Activated T-cell treated with anti-CD3 and anti-CD28 coated beads, Interleukin-2, amount 50 U/mL, for 48 hours (primary cell): ENCODE measurements at places on chromosomes 1 and 21.

DNA sequence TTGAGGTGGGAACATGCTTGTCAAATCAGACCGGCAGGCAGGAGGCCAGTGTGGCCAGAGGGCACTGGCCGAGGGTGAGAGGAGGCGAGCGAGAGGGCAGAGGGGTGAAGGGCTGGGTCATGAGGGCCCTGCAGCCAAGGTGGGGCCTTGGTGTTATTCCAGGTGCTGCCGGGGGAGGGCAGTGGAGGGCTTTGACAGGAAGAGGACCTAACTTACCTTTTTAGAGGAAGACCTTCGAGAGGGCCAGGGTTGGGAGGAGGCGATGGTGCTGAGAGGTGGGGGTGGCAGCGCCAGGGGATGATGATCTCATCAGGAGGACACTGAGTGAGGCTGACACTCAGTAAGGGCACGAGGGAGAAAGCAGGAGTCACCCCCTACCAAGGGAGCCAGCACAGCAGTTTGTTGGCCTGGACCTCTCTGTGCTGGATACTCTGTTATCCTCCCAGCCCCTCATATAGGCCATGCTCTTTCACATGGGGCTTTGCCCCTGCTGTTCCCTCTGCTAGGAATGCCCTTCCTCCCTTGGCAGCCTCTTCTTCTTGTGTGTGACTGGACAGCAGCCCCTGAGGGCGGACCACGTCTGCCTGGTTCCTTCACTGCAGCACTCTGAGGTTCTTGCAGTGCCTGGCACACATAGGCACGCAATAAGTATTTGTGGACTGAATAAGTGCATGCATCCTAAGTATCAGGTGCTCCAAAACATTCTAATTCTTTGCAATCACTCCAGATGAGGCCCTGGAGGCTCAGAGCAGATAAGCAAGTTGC lies 7.5 kb upstream of the TTC22 start:
- peak; percentile 18 for DNase-seq

GRCh38 chr1:159804924-159805323 lies 2.8 kb downstream of the FCRL6 start:
- no peak for DNase-seq

GRCh38 chr1:217313096-217313495 lies 317.8 kb downstream of the GPATCH2 start:
- no peak for DNase-seq

GRCh38 chr1:219805191-219805590 lies 123.2 kb downstream of the SLC30A10 start:
- DNase-seq, result no peak

- no peak for DNase-seq
Observed at GRCh38 chr1:201349092-201349491, 28.4 kb downstream of the TNNT2 start.

- DNase-seq, result no peak
Observed at GRCh38 chr1:67690018-67690363, 5.0 kb downstream of the GADD45A start.

DNA sequence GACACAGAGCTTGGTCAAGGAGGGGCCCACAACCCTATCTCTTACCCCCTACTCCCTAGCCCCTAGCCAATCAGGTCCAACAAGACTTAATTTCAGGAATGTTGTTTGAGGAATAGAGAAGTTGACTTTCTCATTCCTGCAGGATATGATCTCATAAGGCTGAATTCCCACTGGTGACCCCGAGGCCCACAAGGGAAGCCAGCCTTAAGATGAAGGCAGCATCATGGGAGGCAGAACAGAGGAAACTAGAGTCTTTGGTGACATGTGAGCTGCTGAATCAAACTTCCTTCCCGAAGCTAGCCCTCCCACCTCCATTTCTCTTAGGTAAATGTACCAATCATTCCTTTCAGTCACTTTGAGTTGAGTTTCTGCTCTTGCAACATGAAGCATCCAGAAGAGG lies 9.1 kb upstream of the PDIK1L start:
- DNase-seq, result no peak

DNA sequence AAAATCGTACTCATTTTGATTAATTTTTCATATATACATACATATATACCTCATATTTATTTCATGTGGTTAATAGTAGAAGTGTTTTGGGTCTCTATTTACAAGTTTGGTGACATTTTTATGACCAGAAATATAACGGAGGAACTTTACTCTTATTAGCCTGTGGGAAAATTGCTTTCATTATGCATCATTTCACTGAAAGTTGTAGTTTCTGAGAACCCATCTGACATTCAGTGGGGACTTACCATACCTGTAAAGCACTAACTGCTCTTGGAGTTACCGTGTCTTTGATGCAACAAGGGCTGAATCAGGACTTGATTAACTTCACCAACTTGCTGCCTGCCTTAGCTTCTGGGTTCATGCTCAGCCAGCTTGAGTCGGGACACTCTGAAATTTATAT lies 49.9 kb upstream of the ITPKB start:
- DNase-seq, result no peak

DNA sequence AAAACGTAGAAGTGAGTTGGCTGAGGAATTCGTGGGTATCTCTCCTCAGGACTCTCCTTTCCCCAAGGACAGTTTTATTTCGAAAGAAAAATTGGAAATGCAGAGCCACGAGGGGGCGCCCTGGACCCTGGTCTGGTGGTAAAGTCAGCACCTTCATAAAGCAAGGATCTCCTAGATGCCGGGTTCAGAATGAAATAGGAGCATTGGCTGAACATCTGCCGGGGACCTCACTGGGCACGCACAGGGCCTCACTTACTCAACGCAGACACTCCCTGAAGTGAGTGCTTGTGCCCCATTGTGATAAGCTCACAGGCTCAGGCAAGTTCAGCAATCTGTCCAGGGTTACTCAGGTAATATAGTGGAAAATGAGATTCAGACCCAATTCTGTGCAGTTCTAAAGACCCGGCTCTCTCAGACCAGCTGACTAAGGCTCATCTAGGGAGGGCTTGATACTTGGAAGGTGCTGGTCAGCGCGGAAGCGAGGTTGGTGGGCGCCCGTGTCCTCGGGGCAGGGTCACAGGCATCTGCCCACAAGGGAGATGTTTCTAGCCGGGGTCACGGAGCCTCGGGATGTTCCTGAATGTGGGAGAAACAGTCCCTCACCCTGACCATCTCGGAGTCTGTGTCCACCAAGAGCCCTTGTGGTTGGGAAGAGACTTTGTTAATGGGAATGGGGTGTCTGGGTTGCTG lies 55.7 kb upstream of the ETV3 start:
- DNase-seq, result peak; percentile 78

GRCh38 chr1:55448261-55448660 lies 233.1 kb upstream of the USP24 start:
- DNase-seq, result no peak

- DNase-seq, result no peak
Observed at GRCh38 chr1:183598386-183598785, 8.1 kb upstream of the NCF2 start.

GRCh38 chr1:245154429-245155271 lies at the start of gene KIF26B:
Gene KIF26B, plus strand, starts transcription at chr1:245154985. Its CDS starts 440 bp downstream, at chr1:245155425.
- peak; percentile 57 for DNase-seq

DNA sequence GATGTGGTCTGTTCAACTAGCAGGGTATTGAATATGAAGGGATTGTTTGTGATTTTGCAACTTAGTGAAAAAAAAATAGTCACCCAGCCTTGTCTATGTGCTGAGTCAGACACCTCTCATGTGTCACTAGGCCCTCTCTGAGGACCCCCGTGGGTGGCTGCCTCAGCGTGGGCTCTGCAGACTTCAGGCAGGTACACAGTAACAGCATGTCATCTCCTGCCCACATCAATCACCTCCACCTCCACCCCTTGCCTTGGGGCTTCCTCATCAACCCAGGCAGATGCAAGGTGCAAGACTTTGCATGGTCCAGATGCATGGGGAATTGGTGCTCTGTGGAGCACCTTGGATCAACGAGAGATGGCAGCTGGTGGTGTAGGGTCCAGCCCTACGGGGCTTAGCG lies 23.9 kb downstream of the PCP4 start:
- DNase-seq, result no peak

DNA sequence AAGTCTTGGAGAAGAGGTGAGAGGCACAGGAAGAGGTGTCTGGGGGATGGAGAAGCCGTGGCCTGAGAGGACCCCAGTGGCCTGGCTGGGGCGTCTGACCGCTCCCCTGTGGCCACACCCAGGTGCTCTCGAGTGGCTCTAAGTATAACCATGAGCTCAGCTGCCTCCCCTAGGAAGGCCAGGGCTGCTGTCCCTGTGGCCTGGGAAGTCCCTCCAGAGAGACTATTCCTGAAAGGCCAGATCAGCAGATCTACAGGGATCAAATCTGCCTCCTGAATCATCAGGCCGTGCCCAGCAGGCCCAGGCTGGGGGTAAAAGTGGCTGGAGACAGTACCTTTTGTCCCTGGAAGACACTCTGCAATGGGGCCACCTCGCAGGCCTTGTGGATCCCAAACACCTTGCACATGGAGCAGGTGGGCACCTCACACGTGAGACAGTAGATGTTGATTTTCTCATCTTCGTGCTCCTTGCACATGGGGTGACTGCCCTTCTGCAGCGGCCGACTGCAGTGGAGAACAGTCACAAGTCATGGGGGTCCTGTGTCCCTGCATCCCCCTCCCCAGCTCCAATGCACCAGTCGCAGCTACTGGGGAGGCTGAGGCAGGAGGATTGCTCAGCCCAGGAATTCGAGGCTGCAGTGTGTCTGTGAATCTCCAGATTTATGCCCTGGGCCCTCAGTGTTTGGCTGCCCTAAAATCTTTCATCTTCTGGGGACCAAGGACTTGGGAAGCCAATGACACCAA lies 6.4 kb downstream of the TRIM63 start:
- DNase-seq, result no peak
